Muscle of arm (tissue), 14 donors: ENCODE measurements at places on chromosomes 16 and 17. TPM values are rescaled to one million over a fixed set of nuclear protein-coding genes. Genes with fewer than 3 reads are reported as not detected.

ZACN gene
- 2.9 TPM for polyA plus RNA-seq

GRCh38 chr16:67179421-67180080, 4.2 kb downstream of the MATCAP1 start:
- DNase-seq, result no peak

EVI2B gene
- polyA plus RNA-seq, result 2.9 TPM

RNPS1 gene
- polyA plus RNA-seq, result 171 TPM

GRCh38 chr17:8225813-8226535, 15.6 kb upstream of the AURKB start:
- DNase-seq, result peak; percentile 59
